A673 (cell line): ENCODE measurements at places on chromosomes 13 and 19.

- no peaks in the 10 kb centered on the region for H3K36me3 ChIP-seq
- H3K27me3 ChIP-seq = no peaks in the 10 kb centered on the region
- no peak overlapping the region for H3K27ac ChIP-seq
- H3K4me3 ChIP-seq = no peak overlapping the region
- peak; percentile 72 for DNase-seq
Measured at GRCh38 chr13:112657850-112658445, 31.9 kb upstream of the ATP11A start.

DNA sequence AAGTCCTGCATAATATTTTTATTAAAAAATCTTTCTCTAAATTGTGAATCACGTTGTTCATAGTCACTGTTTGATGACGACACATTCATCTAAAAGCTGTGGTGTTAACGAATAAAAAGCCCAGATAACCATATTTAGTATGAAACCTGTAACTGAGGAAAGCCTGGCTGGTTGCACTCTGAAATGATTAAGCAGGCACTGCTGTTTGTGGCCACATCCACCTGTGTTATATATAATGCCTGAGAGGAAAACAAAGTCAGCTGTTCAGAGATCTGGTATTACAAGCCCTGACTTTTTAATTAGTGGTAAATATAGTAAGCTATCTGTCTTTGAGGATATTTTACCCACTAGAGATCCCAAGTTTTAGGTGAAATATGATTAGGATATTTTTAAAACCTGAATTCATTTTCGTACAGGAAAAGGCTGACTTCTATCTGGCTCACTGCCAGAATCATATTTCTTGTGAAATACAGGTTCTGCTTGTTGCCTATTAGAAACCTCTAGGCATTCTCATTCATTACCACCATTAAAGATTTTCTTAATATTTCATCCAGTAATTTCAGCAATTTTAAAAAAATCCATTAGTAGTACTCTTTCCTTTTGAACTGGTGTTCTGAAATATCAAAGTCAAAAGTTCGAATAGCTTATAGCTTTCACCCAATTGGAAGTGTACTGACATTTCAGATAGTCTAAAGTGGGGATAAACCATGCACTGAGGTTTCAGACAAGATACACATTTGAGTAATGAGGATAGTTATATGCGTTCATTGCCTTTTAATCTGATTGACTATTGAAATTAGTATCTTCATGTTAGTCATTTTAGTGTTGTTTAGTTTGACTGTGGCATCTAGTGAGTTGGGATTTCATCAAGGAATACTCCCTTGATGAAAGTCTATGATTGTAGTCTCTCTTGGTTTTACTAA is 79.7 kb downstream of the LMO7 start:
- H3K27ac ChIP-seq = no peak overlapping the region
- no peaks in the 10 kb centered on the region for H3K27me3 ChIP-seq
- H3K4me1 ChIP-seq = peaks cover 7% of the 10 kb centered on the region
- no peaks in the 10 kb centered on the region for H3K36me3 ChIP-seq

GRCh38 chr19:400976-401865 is 7.7 kb downstream of the C2CD4C start:
- no peak overlapping the region for H3K4me3 ChIP-seq
- H3K36me3 ChIP-seq = no peaks in the 10 kb centered on the region
- H3K27me3 ChIP-seq = no peaks in the 10 kb centered on the region
- no peaks in the 10 kb centered on the region for H3K4me1 ChIP-seq
- DNase-seq = no peak

- H3K4me3 ChIP-seq = no peak overlapping the region
- H3K27ac ChIP-seq = no peak overlapping the region
- DNase-seq = no peak
- H3K4me1 ChIP-seq = peaks cover 9% of the 10 kb centered on the region
- no peaks in the 10 kb centered on the region for H3K36me3 ChIP-seq
Measured at GRCh38 chr13:27352698-27353097, 71.7 kb upstream of the GTF3A start.

DNA sequence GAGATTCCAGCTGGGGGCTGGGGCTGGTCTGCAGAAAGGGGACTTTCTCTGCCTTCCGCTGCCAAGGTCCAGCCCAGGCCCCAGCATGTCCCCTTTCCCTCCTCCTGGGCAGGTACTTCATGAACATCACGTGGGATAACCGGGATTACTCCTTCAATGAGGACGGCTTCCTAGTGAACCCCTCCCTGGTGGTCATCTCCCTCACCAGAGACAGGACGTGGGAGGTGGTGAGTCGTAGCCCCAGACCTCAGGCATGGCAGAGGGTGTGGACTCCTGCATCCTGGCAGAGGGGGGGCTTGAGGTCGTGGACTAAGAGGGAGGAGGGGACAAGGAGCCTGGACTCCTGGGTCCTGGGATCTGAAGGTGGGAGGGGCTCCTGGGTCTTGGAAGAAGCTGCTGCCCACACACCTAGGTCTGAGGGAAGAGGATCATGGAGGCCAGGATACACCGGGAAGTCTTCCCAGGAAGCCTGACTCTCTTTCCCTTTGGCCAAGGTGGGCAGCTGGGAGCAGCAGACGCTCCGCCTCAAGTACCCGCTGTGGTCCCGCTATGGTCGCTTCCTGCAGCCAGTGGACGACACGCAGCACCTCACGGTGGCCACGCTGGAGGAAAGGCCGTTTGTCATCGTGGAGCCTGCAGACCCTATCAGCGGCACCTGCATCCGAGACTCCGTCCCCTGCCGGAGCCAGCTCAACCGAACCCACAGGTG is 20.6 kb downstream of the GRIN2D start:
- peak overlapping the region; percentile 16 for H3K27ac ChIP-seq
- DNase-seq = no peak
- H3K27me3 ChIP-seq = no peaks in the 10 kb centered on the region
- H3K36me3 ChIP-seq = no peaks in the 10 kb centered on the region

GRCh38 chr19:1373534-1374249 is 10.0 kb upstream of the NDUFS7 start:
- no peak overlapping the region for H3K4me3 ChIP-seq
- peaks cover 46% of the 10 kb centered on the region for H3K36me3 ChIP-seq
- peak; percentile 44 for DNase-seq
- no peaks in the 10 kb centered on the region for H3K27me3 ChIP-seq
- peaks cover 5% of the 10 kb centered on the region for H3K4me1 ChIP-seq
- H3K27ac ChIP-seq = peak overlapping the region; percentile 63
